Heart right ventricle (tissue), 16 donors: ENCODE measurements at places on chromosomes 3 and 15. TPM values are rescaled to one million over a fixed set of nuclear protein-coding genes. Genes with fewer than 3 reads are reported as not detected.
A peak's percentile ranks its signal among the peaks of the same experiment; 100 is the strongest.

MED12L gene
- 2.0 TPM for total RNA-seq

DNA sequence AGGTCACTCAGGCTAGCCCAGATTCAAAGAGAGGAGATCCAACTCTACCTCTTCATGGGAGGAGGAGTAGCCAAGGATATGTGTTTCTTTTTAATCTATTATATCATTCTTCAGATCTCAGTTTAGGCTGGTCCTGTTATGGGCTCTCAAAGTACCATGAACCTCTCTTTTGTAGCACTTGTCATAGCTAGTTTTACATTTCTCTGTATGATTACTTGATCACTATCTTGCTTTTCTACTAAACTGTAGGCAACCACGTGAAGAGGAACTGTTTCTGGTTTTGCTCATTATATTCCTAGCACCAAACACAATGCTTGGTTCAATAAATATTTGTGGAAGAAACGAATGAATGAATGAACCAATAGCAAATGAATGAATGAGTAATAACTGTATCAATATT lies 29.6 kb downstream of the CD86 start:
- no peaks in the 10 kb centered on the region for H3K4me1 ChIP-seq
- no peak overlapping the region for H3K4me3 ChIP-seq
- H3K27me3 ChIP-seq, result no peaks in the 10 kb centered on the region

GRCh38 chr15:63255489-63255990 lies 21.9 kb upstream of the APH1B start:
- H3K27me3 ChIP-seq, result no peaks in the 10 kb centered on the region
- H3K4me1 ChIP-seq, result peaks cover 4% of the 10 kb centered on the region
- DNase-seq, result no peak
- H3K36me3 ChIP-seq, result peaks cover 95% of the 10 kb centered on the region

- peak overlapping the region; percentile 66 for H3K4me3 ChIP-seq
- no peak overlapping the region for H3K27ac ChIP-seq
- no peaks in the 10 kb centered on the region for H3K27me3 ChIP-seq
- DNase-seq, result peak; percentile 50
- peaks cover 17% of the 10 kb centered on the region for H3K4me1 ChIP-seq
- H3K36me3 ChIP-seq, result no peaks in the 10 kb centered on the region
Measured at GRCh38 chr3:105369500-105370371, 3.0 kb downstream of the ALCAM start.

GRCh38 chr3:79052054-79052681 lies 715.6 kb downstream of the ROBO1 start:
- H3K4me3 ChIP-seq, result no peak overlapping the region
- no peaks in the 10 kb centered on the region for H3K27me3 ChIP-seq
- no peaks in the 10 kb centered on the region for H3K36me3 ChIP-seq
- H3K27ac ChIP-seq, result no peak overlapping the region
- no peaks in the 10 kb centered on the region for H3K4me1 ChIP-seq
- no peak for DNase-seq

- H3K36me3 ChIP-seq, result no peaks in the 10 kb centered on the region
- DNase-seq, result no peak
- H3K4me3 ChIP-seq, result no peak overlapping the region
- peaks cover 4% of the 10 kb centered on the region for H3K27me3 ChIP-seq
Measured at GRCh38 chr3:196208942-196209695, 2.1 kb downstream of the ZDHHC19 start.

- peak overlapping the region; percentile 60 for H3K27ac ChIP-seq
- no peak overlapping the region for H3K4me3 ChIP-seq
- DNase-seq, result no peak
- no peaks in the 10 kb centered on the region for H3K4me1 ChIP-seq
- H3K27me3 ChIP-seq, result no peaks in the 10 kb centered on the region
Measured at GRCh38 chr15:48411971-48412591, 80.9 kb downstream of the DUT start.

GRCh38 chr3:169454060-169454317 lies 209.5 kb downstream of the MECOM start:
- H3K4me3 ChIP-seq, result no peak overlapping the region
- H3K27ac ChIP-seq, result no peak overlapping the region
- no peaks in the 10 kb centered on the region for H3K36me3 ChIP-seq

DNA sequence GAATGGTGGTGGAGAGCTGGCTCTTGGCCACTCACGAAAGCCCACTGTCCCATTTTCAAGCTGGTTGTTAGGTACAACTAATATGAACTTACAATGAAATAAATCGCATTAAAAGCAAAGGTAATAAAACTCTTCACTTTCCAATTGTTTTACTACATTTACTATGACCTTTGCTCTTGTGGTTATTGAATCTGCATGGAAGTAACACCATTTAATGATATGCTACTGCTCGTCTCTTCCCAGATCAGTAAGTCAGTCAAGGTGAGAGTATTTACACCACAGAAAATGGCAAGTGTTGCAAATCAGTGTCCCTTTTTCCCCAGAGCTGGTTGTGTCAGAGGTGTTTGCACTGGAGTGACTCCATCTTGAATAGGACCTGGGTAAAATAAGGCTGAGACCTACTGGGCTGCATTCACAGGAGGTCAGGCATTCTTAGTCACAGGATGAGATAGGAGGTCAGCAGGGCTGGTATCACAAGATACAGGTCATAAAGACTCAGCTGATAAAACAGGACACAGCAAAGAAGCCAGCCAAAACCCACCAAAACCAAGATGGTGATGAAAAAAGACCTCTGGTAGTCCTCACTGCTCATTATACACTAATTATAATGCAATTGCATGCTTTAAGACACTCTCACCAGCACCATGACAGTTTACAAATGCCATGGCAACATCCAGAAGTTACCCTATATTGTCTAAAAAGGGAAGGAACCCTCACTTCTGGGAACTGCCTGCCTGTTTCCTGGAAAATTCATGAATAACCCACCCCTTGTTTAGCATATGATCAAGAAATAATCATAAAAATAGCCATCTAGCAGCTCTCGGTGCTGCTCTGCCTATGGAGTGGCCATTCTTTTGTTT lies 57.6 kb downstream of the FRMD4B start:
- no peaks in the 10 kb centered on the region for H3K36me3 ChIP-seq
- H3K27me3 ChIP-seq, result no peaks in the 10 kb centered on the region
- H3K27ac ChIP-seq, result no peak overlapping the region
- DNase-seq, result no peak
- no peaks in the 10 kb centered on the region for H3K4me1 ChIP-seq

GRCh38 chr3:161354554-161354953 lies 16.8 kb downstream of the SPTSSB start:
- H3K27ac ChIP-seq, result no peak overlapping the region
- H3K36me3 ChIP-seq, result no peaks in the 10 kb centered on the region
- DNase-seq, result no peak
